T-helper 1 cell (primary cell): ENCODE measurements at places on chromosomes 7 and 10.

DNA sequence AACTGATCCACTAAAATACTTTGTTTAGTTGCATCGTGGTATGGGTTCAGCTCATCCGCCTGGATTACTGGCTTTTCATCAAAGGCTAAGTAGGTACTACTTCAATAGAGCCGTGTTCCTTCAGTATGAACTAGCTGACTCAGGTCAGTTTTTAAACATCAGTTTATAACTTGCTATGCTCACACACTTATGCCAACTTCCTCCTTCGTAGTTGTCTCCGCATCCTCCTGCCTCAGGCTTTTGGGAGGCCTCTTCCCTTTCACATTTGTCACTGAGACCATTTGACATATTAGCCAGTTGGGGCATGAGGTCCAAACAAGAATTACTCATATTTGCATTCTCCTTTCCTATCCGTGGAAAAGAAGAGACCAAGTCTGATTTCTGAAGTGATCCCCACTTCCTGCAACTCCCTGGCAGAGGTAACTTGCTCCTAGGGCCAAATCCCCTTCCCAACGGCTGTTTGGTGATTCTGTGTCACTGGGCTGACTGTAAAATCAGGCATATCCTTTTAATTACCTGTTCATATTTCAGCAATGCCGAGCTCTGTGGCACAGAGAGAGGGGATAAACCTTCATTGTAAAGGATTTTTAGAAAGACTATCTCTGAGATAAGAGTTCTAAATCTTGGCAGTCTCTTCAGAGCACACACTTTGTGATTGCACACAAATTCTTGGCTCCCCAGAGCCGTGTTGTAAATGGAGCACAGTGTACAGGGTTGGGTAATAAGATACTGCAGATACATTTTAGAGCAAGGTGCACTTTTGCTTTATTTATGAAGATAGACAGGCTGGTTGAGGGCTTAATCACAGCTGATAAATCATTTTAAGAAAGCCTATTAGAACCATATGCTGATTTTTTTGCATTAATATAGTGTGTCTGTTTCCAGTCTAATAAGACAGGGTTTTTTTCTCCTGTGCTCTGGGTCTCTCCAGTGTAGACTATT, 108.0 kb downstream of the CREB5 start:
- DNase-seq = no peak

- no peak for DNase-seq
Measured at GRCh38 chr7:12244129-12244528, 33.0 kb downstream of the TMEM106B start.

- DNase-seq = no peak
Measured at GRCh38 chr10:34179280-34179679, 635.8 kb downstream of the PARD3 start.

GRCh38 chr7:93327006-93327633, 95.0 kb downstream of the VPS50 start:
- DNase-seq = no peak

GRCh38 chr7:38054199-38054598, 123.8 kb upstream of the STARD3NL start:
- no peak for DNase-seq

- no peak for DNase-seq
Measured at GRCh38 chr7:73988197-73988596, 39.8 kb upstream of the ELN start.
